ENCODE measurements at places on chromosomes 1 and 21.

DNA sequence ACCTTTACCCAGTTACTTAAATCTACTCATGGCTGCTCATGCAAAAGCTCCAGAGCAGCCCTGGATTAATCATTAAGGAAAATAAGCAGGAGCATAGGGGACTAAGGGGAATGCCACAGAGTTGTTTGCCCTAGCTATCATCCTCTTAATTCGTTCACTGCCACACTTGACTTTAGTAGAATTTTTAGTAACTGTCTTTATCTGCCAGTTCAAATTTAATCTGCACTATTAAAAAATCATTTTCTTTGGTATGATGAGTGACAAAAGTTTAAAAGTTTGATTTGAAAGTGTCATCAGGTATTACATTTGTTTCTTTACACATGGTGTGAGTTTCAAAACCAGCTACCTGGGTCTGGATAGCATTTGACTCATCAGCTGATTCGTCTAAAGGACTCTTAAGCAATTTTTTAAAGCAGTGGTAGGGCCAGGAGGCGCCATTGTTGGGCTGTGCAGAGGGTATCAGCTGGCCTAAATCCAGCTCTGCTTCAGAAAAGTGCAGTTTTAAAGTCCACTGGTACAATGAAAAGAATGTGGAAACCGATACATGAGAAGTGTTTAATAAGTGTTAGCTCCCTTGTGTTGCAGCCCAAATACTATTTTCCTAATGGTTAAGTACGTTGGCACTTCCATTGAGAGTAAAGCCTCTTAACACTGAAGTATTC is 69.9 kb upstream of the DR1 start:
- DNase-seq = no peak

DNA sequence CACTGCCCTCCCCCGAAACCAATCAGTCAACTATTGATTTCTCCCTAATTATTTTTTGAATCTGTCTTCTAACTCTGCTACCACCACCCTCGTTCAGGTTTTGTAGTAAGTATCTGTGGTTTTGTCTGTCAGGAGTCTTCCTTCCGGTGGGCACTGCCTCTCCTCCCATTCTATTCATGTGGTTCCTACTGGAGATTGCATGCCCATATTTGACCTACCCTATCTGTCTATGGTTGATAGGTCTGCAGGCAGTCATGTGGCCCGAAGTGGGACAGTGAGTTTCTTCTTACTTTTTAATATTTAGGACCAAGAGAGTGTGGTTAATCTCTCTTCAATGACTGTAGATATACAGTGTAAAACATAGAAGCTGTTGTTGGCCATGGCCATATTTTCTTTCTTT is 17.8 kb upstream of the MAST2 start:
- DNase-seq = no peak

- DNase-seq = no peak
Observed at GRCh38 chr1:117339866-117340700, 27.2 kb upstream of the MAN1A2 start.

DNA sequence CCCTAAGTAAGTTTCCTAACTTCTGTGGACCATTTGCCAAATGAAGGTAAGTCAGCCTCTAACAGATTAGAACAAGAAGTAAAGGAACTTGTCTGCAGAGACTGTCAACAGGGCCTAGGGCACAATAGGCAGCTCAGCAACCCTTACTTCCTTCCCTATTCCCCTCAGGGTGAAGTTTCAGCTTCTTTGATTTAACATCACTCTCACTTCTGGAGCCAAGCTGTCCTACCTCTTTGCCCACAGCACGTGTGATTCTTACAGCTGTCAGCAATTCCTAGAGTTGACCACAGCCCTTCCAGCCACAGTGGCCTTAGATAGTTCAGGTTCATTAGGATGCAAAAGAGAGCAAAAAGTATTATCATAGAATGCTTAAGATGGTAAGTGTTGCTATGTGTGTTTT is 7.6 kb upstream of the EIF4G3 start:
- no peak for DNase-seq

- no peak for DNase-seq
Observed at GRCh38 chr1:79887059-79887458, 880.5 kb upstream of the ADGRL4 start.

GRCh38 chr1:85865213-85865612 is 157.0 kb upstream of the ZNHIT6 start:
- no peak for DNase-seq

DNA sequence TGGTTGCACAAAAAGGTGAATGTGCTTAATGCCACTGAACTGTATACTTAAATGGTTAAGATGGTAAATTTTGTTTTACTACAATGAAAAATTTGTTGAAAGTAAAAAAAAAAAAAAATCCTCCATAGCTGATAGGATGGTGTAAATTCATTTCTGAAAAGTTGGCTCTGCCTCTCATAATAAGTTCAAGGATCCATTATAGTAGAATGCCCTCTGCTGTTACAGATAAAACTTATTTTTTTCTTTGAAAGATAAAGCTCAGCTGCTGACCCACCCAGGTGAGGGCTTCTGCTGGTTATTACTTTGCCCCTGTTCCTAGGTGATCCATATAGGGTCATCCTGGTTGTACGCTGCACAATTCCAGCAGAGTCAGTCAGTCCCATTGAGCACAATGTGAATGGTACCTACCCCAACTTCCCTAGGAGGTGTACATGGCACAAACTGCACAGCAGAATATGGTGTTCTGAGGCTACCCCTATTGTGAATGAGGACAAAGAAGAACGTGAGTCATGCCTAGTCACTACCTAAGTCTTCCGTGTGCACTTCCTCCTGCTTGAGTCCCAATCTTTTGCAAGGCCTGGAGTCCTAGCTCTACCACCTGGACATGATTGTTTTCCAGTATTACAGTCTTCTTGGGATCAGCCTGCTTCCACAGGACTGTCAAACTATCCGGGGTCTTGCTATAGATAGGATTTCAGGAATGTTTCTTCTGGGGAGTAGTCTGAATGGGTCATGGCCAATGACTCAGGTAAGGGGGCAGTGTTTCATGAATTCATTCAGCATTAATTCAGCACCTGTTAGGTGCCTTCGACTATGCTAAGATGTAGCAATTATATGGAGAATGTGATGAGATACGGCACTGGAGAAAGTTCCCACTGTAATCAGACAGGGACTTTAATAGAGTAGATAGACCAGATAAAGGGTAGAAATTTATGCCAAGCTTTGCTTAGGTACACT is 20.8 kb upstream of the CD5L start:
- DNase-seq = no peak

- no peak for DNase-seq
Observed at GRCh38 chr1:159214149-159214760, 9.6 kb downstream of the ACKR1 start.

- DNase-seq = no peak
Observed at GRCh38 chr21:17585875-17586450, 26.7 kb downstream of the BTG3 start.
